ENCODE measurements at places on chromosomes 13 and 19.

DNA sequence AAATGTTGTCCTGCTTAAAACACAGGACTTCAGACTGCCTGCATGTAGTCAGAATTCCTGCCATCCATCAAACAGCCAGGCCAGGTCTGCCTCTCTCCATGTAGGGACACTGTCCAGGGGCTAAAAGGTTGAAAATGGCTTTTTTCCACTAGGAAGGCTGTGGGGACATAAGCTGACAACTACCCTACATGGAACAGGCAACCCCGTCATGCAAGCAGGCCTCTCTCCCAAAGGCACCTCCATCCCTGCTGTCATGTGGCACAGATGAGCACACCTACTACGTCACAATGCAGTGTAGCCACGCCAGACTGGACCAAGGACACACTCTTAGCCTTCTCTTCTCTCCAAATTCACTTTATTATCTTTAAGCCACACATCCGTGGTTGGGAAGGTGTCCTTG is 40.8 kb downstream of the LATS2 start:
- no peak for DNase-seq

GRCh38 chr19:42216653-42217519 is 591 bp downstream of the DEDD2 start:
- DNase-seq: peak; percentile 42

DNA sequence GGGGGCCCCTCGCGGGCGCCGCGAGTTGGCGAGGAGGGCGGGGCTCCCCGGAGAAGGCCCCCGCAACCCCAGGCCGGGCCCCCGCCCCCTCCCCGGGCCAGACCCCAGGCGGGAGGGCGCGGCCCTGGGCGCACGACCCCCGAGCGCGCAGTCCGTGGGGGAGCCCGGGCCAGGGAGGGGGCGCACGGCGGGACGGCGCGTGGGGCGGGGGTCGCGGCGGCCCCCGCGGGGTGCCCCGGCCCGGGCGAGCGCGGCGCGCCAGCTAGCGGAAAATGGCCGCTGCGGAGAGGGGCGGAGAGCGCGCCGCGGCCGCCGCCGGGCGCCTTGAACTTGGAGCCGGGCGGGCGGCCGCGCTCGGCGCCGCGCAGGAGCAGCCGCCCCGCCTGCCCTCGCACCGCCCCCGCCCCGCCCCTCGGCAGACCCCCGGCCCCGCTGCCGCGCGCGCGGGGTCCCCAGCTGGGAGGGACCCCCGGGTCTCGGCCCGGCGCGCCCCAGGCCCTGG is 6.4 kb upstream of the NFIC start:
- DNase-seq: no peak

- no peak for DNase-seq
These were observed 1.7 kb upstream of the PNKP start for GRCh38 chr19:49869009-49869483.

DNA sequence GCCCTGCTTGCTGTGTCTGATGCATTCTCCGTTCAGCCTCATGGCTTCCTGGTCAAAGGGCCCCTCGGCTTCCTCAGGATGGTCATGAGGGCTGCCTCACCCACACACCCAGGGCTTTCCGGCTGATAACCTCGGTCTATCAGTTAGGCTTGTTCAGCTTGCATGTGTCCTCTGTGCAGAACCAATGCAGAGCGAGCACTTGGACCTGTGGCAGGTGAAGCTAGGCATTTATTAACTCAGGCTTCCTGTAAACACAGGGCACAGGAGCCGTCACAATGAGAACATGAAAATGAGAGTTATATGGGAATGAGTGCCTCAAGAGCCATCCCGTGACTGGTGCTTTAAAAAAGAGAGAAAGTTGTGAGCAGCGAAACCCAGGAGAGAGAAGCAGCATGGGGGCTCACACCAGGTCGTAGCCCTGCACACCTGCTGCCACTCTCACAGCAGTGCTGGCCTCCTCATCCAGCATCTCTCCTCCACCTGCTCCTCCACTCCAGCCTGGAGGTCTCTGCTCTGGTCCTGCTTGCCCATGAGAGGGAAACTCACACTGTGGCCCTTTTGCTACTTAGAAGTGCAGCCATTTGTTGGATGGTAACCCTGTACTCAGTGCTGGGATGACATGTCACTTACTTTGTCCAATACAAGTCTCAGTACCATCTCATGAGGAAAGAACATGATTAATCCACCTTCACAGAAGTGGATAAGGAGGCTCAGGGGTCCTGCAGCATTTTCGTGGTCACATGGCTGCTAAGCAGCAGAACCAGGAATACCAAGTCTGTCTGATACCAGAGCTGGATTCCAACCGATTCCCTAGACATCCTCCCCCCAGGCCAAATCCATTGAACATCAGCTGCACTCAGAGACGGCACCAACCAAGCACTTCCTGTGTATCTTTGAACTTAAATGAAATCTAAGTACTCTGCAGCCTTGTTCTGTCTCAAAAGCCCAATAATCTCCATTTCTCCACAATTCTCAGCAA is 50.5 kb upstream of the IRS2 start:
- no peak for DNase-seq

DNA sequence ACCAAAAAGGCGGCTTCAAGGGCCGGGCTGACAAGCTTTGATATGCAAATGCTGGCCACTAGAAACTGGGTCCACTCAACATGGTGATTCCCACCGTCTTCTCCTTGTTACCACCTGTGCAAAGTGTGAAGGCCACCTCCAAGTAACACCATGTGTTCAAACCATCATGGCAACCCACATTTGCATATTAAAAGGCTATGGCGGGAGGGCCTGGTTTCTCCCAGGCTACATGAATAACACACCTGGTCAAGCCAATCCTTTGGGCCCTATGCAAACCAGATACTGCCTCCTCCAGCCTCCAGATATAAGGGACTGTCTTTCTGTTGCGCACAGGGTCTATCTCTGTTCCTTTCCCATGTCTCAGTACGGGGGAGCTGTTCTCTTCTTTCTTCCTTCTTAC is 36.6 kb upstream of the ZSCAN5A start:
- DNase-seq: no peak

DNA sequence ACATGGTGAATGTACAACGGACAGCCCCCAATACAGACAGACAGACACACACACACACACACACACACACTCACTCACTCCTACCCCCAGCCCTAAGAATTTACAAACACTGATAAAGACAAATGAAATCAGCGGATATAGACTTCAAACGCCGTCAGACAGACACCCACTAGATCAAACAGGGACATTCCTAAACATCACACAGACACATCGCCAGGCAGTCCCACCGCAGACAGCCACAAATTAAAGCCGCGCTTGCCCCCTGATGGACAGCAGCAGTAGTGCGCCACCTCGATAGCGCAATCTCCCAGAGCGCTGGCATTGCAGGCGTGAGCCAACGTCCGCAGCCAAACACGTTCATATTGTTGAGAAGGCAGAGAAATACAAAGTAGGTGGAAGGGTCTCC is 24.7 kb upstream of the ADGRE1 start:
- DNase-seq: peak; percentile 73

- peak; percentile 32 for DNase-seq
These were observed 849 bp downstream of the GAS6 start for GRCh38 chr13:113862931-113863523.

DNA sequence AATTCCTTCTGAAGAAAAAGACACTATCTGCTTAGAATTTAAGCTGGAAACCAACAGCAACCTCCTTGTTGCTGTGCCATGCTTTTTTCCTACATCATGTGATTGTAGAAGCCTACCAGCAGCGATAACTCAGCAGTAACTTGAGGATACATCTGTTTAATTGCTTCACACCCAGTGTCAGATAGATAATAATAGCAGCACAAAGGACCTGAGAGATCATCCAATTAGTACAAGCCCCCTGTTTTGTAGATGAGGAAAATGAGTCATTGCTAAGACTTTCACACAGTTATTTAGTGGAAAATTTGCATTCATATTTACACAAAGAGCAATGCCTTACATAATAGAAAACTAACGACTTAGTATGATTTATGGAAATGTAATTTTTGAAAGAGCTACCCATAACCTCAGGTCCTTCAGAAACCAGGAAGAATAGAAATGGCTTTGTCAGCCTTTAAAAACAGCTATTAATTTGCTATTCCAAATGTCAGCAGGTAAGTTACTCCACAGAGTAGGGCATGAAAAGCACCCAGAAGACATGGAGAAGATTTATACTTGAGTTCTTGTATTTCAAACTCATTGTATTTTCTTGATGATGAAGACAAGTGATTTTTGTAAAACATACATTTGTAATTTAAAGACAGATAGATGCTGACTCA is 93.7 kb upstream of the SGCG start:
- no peak for DNase-seq

GRCh38 chr13:71787414-71787813 is 79.6 kb downstream of the DACH1 start:
- no peak for DNase-seq

GRCh38 chr13:73056565-73056962 is 2.2 kb upstream of the KLF5 start:
- DNase-seq: no peak

DNA sequence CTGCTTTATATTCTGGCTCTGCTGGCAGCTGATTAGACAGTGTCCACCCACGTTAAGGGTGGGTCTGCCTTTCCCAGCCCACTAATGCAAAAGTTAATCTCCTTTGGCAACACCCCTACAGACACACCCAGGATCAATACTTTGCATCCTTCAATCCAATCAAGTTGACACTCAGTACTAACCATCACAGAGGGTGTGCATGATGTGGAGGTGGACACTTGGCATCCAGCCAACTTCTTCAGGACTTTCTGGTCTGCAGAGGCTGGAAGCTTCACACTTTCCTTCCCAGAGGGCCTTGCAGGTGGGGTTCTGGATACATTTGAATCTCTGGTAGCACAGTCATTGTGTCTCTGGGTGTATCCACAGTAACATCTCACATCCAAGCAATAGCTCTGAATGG is 18.9 kb upstream of the IGFL1 start:
- DNase-seq: no peak

DNA sequence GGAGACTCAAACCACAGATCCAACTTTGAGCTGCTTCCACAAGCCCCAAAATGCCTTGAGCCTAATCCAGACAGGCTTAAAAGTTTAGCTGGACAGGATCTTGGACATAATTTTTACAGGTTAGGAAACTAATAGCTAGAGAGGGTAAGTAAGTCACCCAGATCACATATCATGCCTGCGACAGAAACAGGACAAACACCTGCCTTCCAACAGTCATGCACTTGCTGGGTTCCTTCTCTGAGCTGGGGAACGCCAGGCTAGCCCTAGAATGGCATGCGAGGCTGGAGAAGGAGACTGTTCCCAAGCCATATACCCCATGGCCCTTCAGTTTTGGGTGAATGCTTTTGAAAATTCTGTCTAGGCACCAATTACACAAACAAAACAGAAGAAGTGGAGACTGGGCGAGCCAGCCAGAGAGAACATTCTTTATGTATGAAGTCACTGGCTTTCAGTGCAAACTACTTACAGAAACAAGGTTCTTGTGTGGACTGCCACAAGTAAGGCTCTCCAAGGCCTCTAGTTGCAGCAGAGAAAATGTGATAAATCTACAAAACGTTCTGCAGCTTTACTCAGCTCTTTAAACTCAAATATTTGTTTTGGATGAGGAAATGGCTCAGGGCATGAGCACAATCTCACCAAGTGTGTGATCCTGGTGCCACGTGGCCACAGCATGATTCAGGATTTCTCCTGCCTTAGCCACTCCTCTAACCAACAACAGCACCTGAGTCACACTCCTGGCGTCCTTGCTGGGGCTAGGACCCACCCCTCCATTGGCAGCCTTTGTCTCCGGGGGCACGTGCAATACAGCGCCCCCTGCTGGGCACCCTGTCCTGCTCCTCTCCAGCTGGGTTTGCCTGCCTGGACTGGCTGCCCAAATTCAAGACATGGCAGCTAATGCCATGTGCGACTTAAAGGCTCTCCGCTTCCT is 73.4 kb upstream of the UBL3 start:
- DNase-seq: peak; percentile 99

DNA sequence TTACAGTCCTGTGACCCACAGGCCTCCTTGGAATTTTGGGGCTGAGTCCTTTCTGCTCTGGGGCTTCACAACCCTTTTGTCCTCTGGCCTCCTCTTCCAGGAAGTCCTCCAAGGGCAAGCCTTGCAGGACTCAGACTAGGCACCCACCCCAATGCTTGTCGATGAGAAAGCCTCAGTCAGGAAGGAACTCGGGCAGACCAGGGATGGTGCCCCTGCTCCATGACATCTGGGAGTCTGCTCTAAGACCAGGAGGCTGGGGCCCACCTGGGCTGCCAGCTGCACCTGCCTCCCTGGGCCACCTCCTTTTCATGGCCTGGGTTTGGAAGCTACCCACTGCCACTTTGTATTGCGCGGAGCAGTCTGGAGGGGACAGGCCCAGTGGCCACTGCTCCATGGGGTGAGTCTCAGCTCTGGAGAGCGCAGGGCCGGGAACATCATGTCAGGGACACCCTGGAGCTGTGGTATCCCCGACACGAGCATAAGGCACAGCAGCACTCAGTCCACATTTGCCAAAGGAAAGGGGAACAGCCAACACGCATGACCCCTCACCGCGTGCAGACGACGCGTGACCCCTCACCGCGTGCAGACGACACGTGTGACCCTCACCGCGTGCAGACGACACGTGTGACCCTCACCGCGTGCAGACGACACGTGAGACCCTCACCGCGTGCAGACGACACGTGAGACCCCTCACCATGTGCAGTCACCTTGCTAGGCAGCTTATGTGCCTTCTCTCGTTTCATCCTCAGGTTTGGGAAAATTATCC is 10.8 kb downstream of the C2CD4C start:
- DNase-seq: no peak

DNA sequence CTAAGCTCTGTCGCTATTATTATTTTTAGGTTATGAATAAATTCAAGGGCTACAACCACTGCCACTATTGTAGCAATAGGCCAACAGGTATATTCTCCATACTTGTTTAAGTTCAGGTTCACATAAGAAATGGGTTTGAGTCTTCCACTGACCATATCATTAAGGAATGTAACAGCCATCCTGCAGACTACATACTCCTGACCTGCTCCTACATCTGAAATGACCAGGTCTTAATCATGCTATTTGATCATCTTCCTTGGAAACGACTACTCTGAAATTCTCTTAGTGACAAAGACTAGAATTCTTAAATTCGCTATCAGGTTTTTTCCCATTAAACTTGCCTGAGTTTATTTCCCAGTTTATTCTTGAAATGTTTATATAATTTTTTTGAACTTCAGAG is 66.8 kb downstream of the IPO5 start:
- DNase-seq: no peak

- DNase-seq: no peak
These were observed 376.1 kb downstream of the DLEU7 start for GRCh38 chr13:50467156-50468110.

- peak; percentile 40 for DNase-seq
These were observed 20.5 kb downstream of the CYTH2 start for GRCh38 chr19:48489608-48490216.

DNA sequence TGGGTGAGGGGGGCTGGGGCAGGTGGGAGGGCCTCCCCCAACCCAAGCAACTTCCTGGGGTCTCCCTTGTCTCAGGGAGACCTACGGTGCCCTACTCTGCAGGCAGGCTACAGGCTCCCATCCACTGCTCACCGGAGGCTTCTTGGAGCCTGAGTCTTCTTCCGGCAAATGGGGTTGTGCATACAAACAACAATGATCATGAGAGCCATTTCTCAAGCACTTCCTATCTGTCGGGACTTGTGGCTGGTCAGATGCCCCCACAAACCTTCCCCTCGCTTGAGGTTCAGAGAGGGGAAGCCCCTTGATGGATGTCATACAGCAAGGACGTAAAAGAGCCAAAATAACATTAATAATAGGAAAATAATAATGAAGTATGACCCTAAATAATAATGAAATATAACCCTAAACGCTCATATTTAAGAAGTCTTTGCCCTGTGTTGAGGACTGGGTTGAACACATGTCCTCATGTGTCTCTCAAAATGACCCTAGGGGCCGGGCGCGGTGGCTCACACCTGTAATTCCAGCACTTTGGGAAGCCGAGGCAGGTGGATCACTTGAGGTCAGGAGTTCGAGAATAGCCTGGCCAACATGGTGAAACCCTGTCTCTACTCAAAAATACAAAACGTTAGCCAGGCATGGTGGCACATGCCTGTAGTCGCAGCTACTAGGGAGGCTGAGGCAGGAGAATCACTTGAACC is 727 bp downstream of the CD37 start:
- DNase-seq: no peak
